ENCODE measurements at places on chromosomes 3 and 15.

DNA sequence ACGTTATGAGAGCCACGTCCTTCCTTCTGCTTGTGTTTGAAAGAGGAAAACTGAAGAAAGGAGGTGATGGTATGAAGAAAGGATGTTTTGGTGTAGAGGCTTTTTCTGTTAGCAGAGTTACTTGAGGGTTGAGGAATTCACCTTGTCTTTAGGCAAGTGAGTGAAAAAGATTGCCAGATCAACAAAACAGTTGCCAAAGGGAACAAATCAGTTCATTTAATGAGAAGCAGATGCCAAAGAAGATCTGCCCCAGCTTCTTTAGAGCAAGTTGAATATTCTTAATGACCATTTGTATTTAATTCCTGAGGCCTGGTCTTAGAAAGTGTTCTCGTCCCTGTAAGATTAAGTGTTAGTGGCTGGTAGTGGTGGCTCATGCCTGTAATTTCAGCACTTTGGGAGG is 2.6 kb downstream of the CHCHD6 start:
- DNase-seq = no peak

- no peak for DNase-seq
Observed at GRCh38 chr3:142976621-142977398, 13.3 kb upstream of the PAQR9 start.

GRCh38 chr3:185763347-185764005 is 61.4 kb downstream of the IGF2BP2 start:
- DNase-seq = no peak

- no peak for DNase-seq
Observed at GRCh38 chr3:78497767-78498166, 1270.0 kb downstream of the ROBO1 start.

DNA sequence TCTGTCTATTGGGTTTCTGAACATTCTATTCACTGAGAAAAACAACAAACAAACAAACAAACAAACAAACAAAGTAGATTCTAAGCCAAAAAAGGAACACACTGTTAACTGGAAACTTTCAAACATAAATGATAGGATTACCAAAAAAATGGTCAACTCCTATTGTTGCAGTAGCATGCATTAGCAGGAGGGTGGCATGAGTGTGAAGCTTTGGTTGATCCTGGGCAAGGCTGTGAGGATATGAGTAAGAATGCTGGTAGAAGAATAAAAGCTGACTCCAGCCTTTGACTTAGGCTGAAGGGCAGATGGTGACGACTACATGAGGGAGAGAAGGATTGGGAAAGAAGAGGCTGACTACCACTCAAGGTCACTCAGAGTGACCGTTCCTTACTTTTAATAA is 810.3 kb downstream of the VGLL3 start:
- no peak for DNase-seq

DNA sequence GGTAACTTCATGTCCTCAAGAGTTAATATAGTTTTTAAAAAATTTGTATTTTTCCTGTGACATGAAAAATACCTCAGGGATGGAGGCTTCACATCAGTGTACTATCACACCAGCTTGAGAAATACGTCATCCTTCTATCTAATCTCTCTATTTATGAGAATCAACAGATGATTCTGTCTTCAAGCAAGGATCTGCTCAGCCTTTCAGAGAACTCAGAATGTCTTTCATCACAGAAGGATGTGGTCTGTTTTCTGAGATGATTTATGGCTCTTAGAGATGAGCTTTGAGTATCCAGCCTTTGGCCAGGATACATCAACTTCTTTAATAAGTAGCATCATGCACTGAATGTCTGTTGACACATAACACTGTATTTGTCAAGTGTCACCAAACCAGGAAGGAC is 193.9 kb downstream of the DTWD1 start:
- no peak for DNase-seq

DNA sequence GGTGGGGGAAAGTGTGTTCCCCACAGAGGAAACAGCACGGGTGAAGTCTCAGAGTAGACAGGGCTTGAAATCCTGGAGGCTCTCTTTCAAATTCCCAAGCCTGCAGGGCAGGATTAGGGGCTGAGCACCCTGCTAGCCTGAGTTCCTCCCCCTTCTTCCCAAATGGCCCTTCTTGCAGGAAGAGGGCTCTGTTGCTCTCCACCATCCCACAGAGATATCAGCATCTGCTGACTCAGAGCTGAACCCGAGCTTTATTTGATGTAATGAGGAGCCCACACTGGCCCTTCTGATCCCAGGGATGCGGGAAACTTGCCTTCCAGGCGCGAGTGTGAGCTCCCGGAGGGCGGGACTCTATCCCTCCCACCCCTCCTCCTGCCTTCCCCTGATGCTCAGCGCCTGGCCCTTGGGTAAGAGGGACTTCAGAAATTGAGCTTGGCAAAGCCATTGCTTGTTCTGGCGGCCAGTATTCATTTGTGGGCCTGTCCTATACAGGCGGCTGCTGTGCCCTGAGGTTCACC is 1.4 kb upstream of the STRA6 start:
- DNase-seq = no peak

DNA sequence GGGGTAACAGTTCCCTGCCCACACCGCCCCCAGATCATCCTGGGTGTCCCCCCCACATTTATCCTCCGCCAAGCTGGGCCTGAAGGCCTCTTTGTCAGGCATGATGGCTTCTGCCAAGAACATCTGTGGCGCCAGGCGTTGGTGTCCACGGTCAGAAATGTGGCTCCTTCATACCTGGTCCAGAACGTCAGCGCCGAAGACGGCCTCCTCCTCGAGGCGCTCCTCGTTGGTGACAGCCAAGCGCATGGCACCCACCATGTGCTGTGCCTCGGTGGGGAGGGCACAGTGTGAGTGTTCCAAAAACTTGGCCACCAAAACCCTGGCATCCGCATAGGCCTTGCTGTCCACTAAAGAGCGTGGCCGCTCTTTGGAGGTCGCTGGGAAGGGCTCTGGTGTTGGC is 146.5 kb downstream of the NSMCE3 start:
- DNase-seq = no peak

DNA sequence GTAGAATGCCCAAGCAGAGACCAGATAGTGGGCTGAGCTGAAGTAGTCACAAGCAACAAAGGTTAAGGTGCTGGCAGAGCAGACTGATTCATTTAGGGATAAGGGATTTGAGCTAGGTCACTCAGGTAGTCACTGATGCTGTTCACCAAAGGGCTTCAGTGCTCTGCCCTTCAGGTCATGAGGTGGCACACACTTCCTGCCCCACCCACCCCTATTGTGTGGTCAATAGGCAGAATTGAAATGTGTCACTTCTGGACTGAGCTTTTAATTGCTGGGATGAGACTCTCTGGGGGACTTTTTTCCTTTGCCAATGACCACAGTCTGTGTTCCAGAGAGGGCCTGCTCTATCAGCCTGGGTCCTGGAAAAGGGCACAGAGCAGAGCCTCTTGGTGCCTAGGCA is 2.9 kb upstream of the DIS3L start:
- DNase-seq = no peak

DNA sequence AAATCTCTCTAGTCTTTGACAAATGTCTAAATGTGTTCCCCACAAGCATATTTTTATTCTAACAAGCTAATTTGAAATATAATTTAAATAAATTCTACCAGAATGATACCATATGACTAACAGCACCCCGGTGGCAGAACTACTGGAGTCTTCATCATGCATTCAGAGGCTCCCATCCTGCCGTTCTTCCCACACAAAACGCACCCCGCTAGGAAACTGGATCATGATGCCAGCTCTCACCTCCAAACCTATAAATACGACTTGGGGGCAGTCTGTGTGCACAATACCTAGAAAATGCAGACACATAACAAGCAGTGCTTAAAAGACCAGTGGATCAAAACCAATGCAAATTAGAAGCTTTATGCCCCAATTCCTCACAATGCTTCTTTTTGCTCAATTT is 8.5 kb downstream of the HOMER2 start:
- no peak for DNase-seq

GRCh38 chr3:194686414-194686815 is 732 bp downstream of the FAM43A start:
- no peak for DNase-seq

GRCh38 chr3:114879059-114880031 is 267.7 kb downstream of the ZBTB20 start:
- DNase-seq = no peak

DNA sequence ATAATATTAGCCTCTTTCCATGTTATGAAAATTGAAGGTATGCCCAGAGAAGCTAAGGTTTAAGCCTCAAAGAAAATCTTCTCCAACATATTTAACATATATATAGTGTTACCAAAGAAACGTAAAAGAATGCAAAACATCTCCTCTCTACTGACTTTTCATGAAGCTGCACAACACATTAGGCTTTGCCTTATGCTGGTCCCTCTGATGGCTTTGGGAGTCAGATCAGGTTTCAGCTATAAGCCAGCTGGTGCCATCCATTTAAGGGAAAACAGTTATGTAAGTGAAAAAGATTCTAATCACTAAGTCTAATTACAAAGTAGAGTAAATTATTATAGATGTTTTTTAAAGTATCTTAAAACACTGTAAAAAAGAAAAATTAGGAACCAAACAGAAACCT is 410.5 kb downstream of the LSAMP start:
- no peak for DNase-seq

DNA sequence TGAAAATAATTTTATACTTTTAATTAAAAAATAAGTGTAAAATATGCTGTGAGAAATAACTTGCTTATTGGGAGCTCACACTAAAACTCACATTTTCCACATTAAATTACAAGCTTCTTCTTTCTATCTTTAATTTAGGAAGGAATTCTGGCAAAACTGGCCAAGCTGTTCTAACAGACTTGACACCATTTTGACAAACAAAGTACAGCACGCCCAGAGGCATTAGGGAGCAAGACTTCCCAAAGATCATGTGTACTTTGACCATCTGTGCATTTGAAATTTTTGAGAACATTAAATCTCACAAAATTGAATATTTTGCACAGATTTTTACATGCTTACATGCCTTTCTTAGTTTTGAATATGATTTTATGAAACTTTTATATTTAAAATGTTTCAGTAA is 1288.4 kb upstream of the CADM2 start:
- DNase-seq = no peak

GRCh38 chr3:52920841-52921240 is 23.5 kb upstream of the STIMATE start:
- no peak for DNase-seq

- no peak for DNase-seq
Observed at GRCh38 chr3:29176501-29176900, 104.4 kb upstream of the RBMS3 start.

GRCh38 chr3:171269542-171269941 is 190.7 kb downstream of the TNIK start:
- DNase-seq = no peak

- no peak for DNase-seq
Observed at GRCh38 chr3:133115176-133115575, 77.0 kb downstream of the TMEM108 start.

DNA sequence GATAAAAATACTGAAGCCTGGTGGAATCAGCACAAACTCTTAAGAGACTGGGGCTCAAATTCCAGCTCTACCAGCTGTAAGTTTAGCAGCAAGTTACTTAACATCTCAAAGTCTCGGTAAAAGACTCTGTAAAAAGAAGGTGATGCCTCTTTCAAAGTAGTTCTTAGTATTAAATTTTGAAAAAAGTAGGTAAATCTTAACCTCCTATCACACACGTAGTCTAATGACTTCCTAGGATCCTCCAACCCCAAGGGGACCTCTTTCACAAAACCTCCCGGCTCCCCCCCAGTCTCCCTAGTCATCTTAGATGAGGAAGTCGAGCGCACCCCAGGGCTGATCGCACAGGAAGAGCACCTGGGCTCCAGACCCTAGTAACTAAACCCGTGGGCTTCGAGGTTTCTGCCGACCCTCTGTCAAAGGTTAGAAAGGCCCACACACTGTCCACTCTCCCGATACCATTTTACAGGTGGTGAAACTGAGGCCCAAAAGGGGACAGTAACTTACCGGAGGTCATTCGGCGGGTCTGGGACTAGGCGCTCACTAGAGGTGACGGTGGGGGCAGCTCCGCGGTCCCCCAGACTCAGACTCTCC is 427 bp downstream of the MBD4 start:
- DNase-seq = no peak

- no peak for DNase-seq
Observed at GRCh38 chr15:99425657-99426301, 140.0 kb upstream of the MEF2A start.

DNA sequence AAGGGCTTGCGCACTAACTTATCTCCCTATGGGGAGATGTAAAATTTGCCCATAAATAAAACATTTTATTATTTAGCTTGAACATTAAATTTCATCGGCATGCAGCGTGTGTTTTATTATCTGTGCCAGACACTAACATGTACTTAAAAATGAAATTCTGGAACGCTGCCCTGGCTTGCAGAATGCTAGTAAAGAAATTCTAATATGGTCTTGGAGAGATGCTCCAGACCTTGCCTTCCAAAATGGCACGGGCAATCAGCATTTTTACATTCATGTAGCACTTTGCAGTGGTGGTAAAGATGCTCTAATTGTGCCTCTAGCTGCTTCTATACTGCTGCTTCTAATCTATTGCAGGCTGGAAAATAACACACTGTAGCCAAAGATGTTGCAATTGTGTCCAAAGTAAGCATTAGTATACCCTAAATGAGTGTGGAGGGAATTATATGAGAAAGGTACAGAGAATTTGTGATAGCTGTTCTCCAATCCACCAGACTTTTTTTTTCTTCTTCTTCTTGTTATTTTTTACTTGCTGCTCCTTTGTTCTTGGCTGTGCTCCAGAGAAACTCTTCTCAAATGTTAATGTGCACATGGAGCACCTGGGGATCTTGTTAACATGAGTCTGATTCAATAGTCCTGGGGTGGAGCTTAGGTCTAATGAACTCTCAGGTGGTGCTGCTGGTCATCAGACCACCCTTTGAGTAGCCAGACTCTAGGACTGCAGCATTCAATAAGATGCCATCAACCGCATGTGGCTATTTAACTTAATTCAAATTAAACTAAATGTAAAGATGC is 47.3 kb downstream of the CRABP1 start:
- DNase-seq = no peak

GRCh38 chr15:41180206-41180789 is 50.3 kb downstream of the EXD1 start:
- DNase-seq = no peak

DNA sequence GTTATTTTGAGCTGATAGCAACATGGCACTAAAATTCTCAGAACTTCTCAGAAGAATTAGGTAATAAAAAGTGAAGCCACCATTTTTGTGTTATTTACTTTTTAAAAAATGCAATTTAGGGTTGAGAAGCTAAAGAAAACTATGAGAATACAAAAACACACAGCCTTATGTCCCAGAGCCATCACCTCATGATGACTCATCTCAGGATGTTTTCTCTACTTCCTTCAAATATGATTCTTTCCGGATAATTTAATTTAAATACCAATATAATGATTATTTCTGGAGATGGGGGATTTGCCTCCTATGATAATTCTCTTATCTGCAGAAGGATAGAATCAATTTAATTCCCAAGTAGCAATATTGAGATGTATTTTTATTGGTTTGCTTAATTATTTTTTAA is 105.6 kb upstream of the BFSP2 start:
- no peak for DNase-seq

DNA sequence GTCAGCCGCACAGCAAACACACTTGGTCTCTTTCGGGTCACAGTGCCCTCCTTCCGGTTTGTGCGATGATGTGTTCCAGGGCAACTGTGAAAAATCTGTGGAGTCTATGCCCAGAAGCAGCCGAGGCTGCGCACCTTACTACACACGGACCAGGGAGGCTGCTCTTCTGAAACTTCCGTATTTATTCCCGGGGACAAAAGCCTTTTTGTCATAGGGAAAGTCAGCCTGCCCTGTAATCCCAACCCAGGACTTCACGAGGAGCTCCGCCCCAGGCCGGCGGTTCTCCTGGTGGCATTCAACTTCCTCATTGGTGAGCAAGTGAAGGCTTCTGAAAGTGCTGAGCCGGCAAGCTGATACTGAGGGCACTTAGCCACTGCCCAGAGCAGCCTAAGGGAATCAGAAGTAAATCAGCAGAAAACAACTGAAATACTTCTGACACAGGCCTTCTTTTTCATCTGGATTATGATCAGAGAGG is 126.5 kb downstream of the FMN1 start:
- DNase-seq = no peak

All from stimulated activated CD4-positive, alpha-beta T cell treated with anti-CD3 and anti-CD28 coated beads, Interleukin-1b, Interleukin-23, amount 100 ng/mL, for 4 hours (primary cell).